ENCODE measurements at places on chromosomes 5 and 9.
A peak's percentile ranks its signal among the peaks of the same experiment; 100 is the strongest.

GRCh38 chr5:93454896-93455295 is 126.1 kb downstream of the NR2F1-AS1 start:
- no peak for DNase-seq

- peak; percentile 68 for DNase-seq
Observed at GRCh38 chr5:180135967-180136629, 64.5 kb upstream of the RNF130 start.

DNA sequence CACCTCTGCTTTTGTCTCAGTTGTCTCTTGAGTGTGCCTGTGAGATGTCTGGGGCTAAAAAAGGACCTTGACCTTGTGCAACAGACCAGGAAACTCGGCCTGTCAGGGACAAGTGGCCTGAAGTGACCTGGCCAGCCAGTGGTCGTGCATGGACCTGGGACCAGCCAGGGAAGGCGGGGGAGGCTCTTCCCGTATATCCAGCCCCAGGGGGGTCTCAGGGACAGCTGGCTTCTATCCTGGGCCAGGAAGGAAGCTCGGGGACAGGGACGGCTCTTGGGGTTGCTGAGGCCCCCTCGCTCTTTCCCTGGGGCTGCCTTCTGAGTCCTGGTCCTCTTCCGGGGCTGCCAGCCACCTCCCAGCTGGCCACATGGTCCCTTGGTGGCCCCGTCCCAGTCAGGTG is 3.2 kb upstream of the ADAMTSL2 start:
- no peak for DNase-seq

DNA sequence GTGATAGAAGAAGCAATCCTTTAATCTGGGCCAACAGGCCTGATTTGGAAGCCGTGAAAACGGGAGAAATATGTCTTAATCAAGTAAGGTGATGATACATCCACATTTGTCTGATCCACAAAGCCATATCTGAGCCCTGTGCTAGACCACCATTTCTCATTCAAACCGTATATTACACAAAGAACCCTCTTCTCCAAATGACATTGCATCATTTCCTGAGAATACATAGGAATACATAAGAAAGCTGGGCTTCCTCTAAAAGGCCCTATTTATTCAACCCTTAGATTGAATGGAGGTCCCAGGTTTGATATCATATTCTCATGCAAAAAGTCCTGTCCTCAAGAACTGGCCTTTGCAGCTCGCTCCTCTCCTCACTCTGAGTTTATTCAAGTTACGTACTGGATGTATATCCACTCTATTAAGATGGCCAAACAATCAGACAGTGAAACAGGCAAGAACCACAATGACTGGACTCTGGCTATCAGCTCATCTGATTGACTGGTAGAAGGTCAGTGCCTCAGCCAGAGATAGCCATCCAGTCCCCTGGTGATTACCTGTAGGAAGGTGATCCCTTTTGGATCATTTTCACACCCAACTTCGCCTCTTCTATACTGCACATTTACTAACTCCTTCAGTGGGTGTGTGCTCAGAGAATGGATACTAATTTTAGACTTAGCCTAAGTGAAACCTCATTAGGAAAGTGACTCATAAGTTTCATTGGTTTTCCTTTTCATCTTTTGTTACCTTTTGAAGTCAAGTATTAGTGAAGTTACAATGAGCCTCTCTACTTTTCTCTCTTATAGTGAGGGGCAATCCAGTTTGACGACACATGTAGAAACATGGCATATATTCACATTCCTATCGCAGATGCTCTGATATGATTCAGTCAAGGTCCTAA is 167.6 kb upstream of the WWC1 start:
- DNase-seq, result no peak

DNA sequence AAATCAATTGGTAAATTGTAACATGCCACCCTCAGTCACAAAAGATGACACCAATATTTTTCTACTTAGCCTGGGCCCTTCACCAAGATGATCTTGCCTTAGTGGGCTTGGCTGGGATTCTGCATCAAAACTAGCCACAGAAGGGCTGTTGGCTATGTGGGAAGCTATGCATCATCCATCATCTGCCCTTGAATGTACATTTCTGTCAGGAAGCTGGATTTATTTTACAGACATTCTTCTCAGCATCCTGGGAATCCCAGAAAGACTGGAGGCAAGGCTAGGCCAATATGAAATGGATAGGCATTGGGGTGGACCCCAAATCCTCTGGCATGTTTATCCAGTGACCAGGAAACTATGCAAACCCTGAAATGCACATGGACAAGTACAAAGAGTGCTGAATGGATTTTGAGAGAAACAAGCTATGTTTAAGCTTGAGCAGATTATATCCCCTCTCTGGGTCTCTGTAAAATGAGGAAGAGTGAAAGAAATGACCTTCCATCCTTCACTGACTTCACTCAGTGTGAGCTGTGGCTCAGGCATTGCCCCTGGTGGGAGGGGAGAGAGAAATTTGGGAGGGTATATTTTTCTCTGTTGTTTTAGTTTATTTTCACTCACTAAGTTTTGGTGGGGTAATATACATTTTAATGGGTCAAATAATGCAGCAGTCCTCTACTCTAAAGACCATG is 283.6 kb downstream of the EBF1 start:
- no peak for DNase-seq

Data from type B pancreatic cell (in vitro differentiated cells).